ENCODE measurements at places on chromosomes 1 and 21.

GRCh38 chr1:84758968-84759491 is 68.8 kb upstream of the SSX2IP start:
- no peak for DNase-seq

GRCh38 chr1:48047116-48047515 is 49.9 kb upstream of the TRABD2B start:
- no peak for DNase-seq

- DNase-seq: no peak
Observed at GRCh38 chr1:93694819-93695218, 13.2 kb upstream of the BCAR3 start.

GRCh38 chr1:152513081-152513480 is 1.2 kb upstream of the CRCT1 start:
- DNase-seq: no peak

- no peak for DNase-seq
Observed at GRCh38 chr1:79235301-79236002, 228.9 kb upstream of the ADGRL4 start.

- no peak for DNase-seq
Observed at GRCh38 chr1:7651203-7651602, 119.9 kb upstream of the VAMP3 start.

- no peak for DNase-seq
Observed at GRCh38 chr1:90474158-90474557, 242.9 kb downstream of the BARHL2 start.

All from HuH-7.5 (cell line).